ENCODE measurements at places on chromosomes 3 and 15. TPM values are rescaled to one million over a fixed set of nuclear protein-coding genes. Genes with fewer than 3 reads are reported as not detected.

Gene LYZL4
- not detected for total RNA-seq

Gene PIGZ
- 1.7 TPM for total RNA-seq

Gene TEX55
- total RNA-seq = not detected

Gene ANKRD63
- total RNA-seq = 0.20 TPM

Gene TRPM1
- not detected for total RNA-seq

Gene ADAMTS7
- total RNA-seq = 4.5 TPM

Gene NGRN
- 108 TPM for total RNA-seq
